ENCODE measurements at places on chromosomes 7 and 10.

- DNase-seq = no peak
Observed at GRCh38 chr7:380139-380485, 90.1 kb downstream of the FOXL3 start.

DNA sequence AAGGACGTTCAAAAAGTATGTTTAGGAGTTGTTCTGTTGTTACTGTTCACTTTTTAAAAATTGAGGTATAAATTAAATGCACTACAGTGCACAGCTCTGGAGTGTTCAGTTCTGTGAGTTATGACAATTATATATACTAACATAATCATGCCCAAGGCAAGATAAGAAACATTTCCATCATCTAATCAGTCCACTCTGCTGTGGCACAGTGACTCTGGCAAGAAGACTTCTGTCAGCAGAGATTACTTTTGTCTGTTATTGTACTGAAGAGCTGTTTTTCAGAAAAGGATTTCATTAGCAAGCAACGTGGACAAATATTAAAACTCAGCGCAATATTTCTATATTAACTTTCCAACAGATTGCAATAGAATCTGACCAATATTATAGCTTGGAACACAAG is 32.0 kb downstream of the ICA1 start:
- no peak for DNase-seq

GRCh38 chr7:100735730-100736129 is 2.3 kb downstream of the ZAN start:
- DNase-seq = no peak

- no peak for DNase-seq
Observed at GRCh38 chr10:48577158-48577557, 27.7 kb downstream of the ARHGAP22 start.

DNA sequence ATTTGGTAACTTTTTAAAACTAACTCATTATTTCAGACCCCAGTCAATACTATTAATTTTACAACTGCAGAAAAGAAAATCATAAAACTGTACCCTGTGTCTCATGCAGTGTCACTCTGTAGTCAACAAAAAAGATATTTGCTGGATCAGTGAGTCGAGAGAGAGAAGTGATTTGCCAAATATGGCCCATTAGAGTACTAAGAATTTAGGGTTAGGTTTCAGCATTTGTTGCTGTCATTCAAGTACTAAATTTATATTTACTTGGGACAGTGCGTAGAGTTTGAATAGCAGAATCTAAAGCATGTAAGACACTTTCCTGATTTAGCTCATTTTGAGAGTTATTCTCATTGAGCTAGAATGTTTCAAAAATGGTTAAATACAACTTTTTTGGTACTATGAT is 38.9 kb downstream of the CACNA2D1 start:
- no peak for DNase-seq

GRCh38 chr10:113179265-113179664 is 229.2 kb downstream of the TCF7L2 start:
- DNase-seq = no peak

DNA sequence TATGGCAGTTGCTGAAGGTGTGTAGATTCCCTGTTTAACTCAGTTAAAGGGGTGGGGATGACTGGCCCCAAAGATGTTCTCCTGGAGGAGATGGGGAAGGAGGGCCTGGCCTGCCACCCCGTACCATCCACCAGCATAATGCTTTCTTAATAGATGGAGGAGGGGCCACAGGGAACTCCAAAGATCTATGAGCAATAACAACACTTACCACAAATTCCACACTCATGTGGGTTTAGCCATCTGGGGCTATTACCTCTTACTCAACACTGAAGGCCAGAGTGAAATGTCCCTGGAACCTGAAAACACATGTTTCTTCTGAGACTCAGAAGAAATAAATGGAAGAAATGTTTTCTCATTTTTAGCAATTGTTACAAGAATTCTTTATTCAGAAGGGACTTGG is 259.0 kb downstream of the CXCL12 start:
- DNase-seq = no peak

GRCh38 chr7:20298486-20298901 is 32.2 kb upstream of the ITGB8 start:
- DNase-seq = no peak

GRCh38 chr7:27115221-27116026 is 12.9 kb upstream of the HOXA2 start:
- no peak for DNase-seq

- no peak for DNase-seq
Observed at GRCh38 chr7:129784783-129785684, 167.7 kb downstream of the UBE2H start.

DNA sequence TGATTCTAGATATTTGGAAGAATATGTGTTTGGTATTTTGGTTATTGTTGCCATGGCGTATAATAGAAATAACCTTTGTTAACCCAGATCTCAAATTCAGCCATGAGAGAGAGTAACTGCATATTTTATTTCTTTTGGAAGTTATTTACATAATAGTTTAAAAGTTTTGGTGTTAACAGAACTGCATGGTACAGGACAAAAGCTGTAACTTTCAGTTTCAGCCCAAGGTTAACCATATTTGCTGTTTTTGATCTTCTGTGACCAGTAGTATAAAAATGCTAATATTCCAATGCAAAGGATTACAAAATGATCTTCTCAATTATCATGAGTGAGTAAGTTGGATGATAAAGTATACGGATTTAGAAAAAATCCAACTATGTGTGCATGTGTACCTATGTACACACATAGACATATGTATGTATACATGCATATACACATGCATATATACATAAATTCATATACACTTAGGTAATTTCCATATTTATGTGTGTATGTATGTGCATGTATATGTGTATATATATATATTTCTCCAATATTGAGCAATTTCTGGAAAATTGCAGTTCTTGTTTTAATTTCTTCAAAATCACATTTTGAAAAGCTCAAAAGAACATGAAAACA is 38.0 kb upstream of the PIP4K2A start:
- no peak for DNase-seq

DNA sequence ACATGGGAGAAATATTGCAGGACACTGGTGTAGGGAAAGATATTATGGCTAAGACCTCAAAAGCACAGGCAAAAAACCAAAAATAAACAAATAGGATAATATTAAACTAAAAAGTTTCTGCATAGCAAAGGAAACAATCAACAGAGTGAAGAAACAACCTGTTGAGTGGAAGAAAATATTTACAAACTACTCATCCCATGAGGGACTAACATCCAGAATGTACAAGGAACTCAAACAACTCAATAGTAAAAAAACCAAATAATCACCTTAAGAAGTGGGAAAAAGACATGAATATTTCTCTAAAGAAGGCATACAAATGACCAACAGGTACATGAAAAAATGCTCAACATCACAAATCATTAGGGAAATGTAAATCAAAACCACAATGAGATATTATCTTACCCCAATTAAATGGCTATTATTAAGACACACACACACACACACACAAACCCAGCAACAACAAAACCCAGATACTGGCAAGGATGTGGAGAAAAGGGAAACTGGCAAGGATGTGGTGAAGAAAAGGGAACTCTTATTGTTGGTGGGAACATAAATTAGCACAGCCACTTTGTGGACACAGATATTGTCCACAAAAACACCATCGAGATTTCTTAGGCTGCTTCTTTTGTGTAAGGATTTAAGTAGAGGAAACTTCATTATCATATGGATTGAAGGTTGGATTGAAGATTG is 9.8 kb upstream of the RAB18 start:
- DNase-seq = no peak

DNA sequence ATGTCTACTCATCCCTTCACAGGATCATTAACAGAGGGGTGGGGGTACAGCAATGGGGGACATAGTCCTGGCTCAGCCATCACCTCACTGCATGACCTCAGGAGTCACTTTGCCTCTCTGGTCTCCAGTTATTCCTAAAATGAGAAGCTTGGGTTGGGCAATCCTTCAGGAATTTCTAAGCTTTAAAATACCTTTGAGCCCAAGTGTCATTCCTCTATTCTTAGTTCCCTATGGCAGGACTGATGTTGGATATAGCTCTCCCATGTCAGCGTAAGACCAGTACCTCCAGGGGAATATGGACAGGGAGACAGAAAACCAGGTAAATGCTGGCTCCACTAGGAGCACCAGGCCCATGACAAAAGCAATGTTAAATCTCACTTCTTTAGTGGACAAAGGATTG is 34.5 kb downstream of the BLNK start:
- DNase-seq = no peak

GRCh38 chr7:56009695-56010094 is 41.5 kb downstream of the PSPH start:
- no peak for DNase-seq

DNA sequence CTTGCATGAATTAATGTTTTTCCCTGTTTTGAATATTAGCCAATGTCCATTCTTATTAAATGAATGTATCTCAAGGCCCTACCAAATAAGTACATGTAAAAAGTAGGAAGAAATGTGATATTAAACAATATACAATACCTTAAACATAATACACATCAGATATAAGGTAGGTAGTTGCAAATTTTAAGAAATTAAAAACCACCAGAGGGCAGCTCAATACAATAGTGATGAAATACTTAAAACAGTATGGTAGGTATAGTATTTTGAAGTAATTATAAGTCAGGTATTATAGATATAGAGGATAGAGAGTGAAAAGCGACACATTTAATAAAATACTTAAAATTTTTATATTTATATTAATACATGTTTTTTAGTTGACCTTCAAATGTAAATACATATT is 43.6 kb upstream of the CDK14 start:
- DNase-seq = no peak

DNA sequence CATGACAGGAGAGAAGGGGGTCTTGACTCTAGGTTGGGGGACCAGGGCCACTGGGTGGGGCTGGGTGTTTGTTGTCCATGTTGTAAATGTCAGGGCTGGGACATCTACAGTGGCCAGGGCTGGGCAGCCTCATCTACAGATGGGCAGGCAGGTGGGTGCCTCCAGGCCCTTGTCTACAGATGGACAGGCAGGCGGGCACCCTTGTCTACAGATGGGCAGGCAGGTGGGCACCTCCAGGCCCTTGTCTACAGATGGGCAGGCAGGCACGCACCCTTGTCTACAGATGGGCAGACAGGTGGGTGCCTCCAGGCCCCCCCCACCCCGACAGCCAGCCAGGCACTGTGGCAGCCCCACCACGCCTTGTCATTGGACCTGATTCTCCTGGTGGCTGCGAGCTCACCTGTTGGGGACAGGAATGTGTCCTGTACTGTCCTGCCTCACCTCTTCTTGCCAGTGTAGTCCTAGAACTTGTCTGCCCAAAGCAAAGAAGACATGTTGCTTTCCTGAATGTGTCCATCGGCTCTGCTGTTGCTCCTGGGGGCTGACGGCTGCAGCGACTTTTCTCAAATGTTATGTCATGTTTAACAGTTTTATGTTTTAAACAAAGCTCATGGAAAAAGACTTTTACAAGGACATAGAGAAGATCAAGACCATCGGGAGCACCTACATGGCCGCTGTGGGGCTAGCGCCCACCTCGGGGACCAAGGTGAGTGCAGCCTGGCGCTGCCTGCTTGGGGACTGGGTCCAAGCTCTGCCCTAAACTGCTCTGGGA is 129.9 kb downstream of the ADCY1 start:
- DNase-seq = no peak

DNA sequence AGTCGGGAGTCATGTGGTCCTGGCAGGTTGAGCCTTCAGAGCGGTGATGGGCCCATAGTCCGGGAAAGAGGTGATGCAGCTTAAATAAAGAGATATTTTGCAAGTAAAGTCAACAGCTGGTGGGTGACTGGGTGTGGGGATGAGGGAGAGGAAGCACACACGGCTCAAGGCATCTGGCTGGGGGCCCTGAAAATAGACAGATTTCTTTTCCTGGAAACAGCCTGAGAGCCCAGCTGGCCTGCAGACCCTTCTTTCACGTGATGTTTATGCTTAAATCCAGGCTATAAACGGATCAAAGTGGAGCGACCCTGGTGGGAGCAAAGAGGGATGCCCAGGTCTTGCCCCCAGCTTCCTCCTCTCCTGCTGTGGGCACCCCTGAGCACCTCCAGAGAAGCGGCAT is 149.1 kb downstream of the TEX36 start:
- no peak for DNase-seq

- DNase-seq = no peak
Observed at GRCh38 chr10:118672766-118673715, 77.6 kb upstream of the PRLHR start.

Measured in neural crest cell (in vitro differentiated cells).